ENCODE measurements at places on chromosomes 2 and 18.

GRCh38 chr2:84654414-84654813 lies 138.1 kb downstream of the DNAH6 start:
- H3K36me3 ChIP-seq, result no peaks in the 10 kb centered on the region
- no peak overlapping the region for H3K4me3 ChIP-seq
- no peak for DNase-seq
- no peaks in the 10 kb centered on the region for H3K27me3 ChIP-seq
- H3K4me1 ChIP-seq, result no peaks in the 10 kb centered on the region
- H3K27ac ChIP-seq, result no peak overlapping the region

DNA sequence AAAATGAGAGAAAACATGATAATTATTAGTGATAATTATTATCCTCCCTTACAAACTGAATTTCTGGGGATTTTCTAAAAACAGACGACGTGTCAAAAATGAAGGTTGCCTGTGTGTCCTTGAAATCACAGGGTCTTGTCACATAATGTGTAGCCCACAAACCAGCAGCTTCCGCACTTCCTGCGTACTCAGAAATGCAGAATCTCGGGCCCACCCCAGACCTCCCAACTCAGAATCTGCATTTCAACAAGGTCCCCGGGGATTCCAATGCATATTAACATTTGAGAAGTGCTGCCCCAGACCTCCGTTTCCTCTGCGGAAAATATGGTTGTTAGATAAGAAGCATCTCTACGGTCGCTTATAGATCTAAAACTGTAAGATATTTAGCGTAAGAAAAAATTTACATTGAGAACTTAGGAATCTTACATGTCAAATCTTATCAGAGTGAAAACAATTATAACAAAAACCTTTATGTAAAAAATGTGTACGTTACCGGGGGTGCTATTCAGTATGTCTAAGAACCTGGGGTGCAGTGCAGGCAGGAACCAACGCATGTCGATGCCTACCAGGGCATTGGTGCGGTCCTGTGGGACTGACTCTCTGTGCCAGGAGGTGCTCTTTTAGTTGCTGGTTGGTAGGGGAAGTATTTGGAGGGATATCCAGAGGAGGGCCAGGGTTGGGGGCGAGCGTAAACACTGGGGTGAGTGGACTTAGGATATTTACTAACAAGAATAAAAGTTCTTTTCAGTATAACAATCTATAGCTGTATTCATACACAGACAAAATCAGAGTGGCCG lies 15.2 kb downstream of the CDKL4 start:
- no peaks in the 10 kb centered on the region for H3K27me3 ChIP-seq
- H3K4me3 ChIP-seq, result peak overlapping the region; percentile 41
- H3K4me1 ChIP-seq, result no peaks in the 10 kb centered on the region
- no peaks in the 10 kb centered on the region for H3K36me3 ChIP-seq
- H3K27ac ChIP-seq, result peak overlapping the region; percentile 11

GRCh38 chr18:46213295-46213694 lies 109.1 kb downstream of the HAUS1 start:
- no peak overlapping the region for H3K27ac ChIP-seq
- H3K27me3 ChIP-seq, result no peaks in the 10 kb centered on the region
- no peaks in the 10 kb centered on the region for H3K4me1 ChIP-seq
- H3K4me3 ChIP-seq, result no peak overlapping the region
- peaks cover 26% of the 10 kb centered on the region for H3K36me3 ChIP-seq

GRCh38 chr2:99834426-99834825 lies 308.0 kb downstream of the AFF3 start:
- H3K36me3 ChIP-seq, result no peaks in the 10 kb centered on the region
- H3K27ac ChIP-seq, result no peak overlapping the region
- no peaks in the 10 kb centered on the region for H3K27me3 ChIP-seq
- no peak overlapping the region for H3K4me3 ChIP-seq

GRCh38 chr2:34025196-34025595 lies 426.1 kb upstream of the FAM98A start:
- no peak for DNase-seq
- no peaks in the 10 kb centered on the region for H3K27me3 ChIP-seq
- no peaks in the 10 kb centered on the region for H3K4me1 ChIP-seq

DNA sequence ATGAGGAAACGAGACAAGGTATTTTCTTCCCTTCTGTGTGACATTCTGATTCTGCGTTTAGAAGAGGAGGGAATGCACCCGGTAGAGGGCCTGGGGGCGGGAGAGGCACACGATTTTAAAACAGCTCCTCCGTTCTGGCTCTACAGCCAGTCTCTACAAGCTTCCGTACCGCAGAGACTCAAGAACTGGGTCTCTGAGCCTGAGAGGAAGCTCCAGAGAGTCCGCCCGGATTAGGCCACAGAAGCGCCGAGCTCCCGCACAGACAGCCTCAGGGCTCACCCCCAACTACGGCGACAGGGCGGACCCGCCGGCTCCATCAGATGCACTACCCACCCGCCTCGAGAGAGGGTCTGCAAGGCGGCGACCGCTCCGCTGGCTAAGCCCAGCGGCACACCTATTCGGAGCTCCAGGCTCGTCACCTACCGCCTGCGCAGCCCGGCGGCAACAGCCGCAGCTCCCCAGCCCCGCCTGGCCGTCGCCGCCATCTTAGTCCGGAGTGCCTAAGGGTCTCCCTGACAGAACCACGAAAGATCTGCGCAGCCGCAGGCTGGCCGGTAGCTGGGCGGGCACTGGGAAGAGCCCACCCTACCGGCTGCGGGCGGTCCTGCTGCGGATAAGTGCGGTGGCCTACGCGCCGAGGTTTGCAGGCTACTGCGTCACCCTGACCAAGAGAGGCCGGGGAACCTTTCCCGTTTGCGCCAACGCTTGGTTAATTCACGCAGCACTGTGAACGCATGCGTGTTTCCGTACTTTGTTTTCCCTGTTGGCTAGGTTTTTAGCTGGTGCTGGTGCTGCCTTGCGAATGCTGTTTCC lies at the start of gene NFU1:
TSS of gene NFU1 (minus strand) at position 498 of the 813 bp plus-strand sequence. CDS start at position 485, 13 bp downstream.
- H3K4me1 ChIP-seq, result peaks cover 46% of the 10 kb centered on the region
- DNase-seq, result peak; percentile 47
- no peaks in the 10 kb centered on the region for H3K27me3 ChIP-seq
- no peaks in the 10 kb centered on the region for H3K36me3 ChIP-seq

DNA sequence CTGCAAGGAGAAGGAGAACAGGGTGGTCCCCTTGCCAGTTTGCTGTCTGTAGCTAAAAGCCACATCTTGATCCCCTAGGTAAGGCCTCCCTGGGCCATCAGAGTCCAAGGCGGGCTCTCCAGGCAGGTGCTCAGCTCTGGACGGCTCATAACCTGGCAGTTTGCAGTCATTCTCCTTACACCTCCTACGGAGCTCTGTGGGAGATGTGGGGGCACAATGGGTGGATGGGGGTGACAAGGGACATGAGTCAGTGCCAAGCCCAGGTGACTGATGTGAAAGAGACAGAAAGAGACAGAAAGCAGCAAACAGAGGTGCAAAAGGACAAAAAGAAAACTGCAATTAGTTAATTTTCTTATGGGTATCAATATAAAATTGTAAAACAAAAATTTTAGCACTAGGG lies 120.6 kb upstream of the ZBTB14 start:
- no peak overlapping the region for H3K27ac ChIP-seq
- no peak overlapping the region for H3K4me3 ChIP-seq
- no peak for DNase-seq
- H3K36me3 ChIP-seq, result no peaks in the 10 kb centered on the region
- H3K27me3 ChIP-seq, result no peaks in the 10 kb centered on the region

GRCh38 chr2:85066006-85066740 lies 67.0 kb upstream of the TCF7L1 start:
- H3K4me3 ChIP-seq, result no peak overlapping the region
- no peaks in the 10 kb centered on the region for H3K36me3 ChIP-seq
- no peak for DNase-seq
- peaks cover 20% of the 10 kb centered on the region for H3K4me1 ChIP-seq
- no peaks in the 10 kb centered on the region for H3K27me3 ChIP-seq

GRCh38 chr2:61065714-61066709 lies at the start of gene SANBR:
SANBR (plus strand) TSS chr2:61065871; CDS start chr2:61070351, 4,480 bp downstream.
- DNase-seq, result peak; percentile 38
- peaks cover 4% of the 10 kb centered on the region for H3K4me1 ChIP-seq
- peaks cover 10% of the 10 kb centered on the region for H3K36me3 ChIP-seq
- peak within 1 kb of the TSS; percentile 83 for H3K4me3 ChIP-seq
- peak within 1 kb of the TSS; percentile 95 for H3K27ac ChIP-seq
- no peaks in the 10 kb centered on the region for H3K27me3 ChIP-seq

- no peak overlapping the region for H3K4me3 ChIP-seq
- no peak overlapping the region for H3K27ac ChIP-seq
- peaks cover 8% of the 10 kb centered on the region for H3K36me3 ChIP-seq
- no peak for DNase-seq
- H3K4me1 ChIP-seq, result no peaks in the 10 kb centered on the region
- H3K27me3 ChIP-seq, result no peaks in the 10 kb centered on the region
These were observed 87.2 kb downstream of the UGGT1 start for GRCh38 chr2:128178149-128178649.

GRCh38 chr18:51330148-51330547 lies 132.7 kb upstream of the MEX3C start:
- H3K4me3 ChIP-seq, result no peak overlapping the region
- no peaks in the 10 kb centered on the region for H3K4me1 ChIP-seq
- no peaks in the 10 kb centered on the region for H3K27me3 ChIP-seq

GRCh38 chr2:39068299-39069135 lies 52.3 kb downstream of the SOS1 start:
- DNase-seq, result no peak
- H3K27ac ChIP-seq, result no peak overlapping the region
- no peaks in the 10 kb centered on the region for H3K27me3 ChIP-seq
- H3K36me3 ChIP-seq, result peaks cover 5% of the 10 kb centered on the region
- peaks cover 12% of the 10 kb centered on the region for H3K4me1 ChIP-seq

DNA sequence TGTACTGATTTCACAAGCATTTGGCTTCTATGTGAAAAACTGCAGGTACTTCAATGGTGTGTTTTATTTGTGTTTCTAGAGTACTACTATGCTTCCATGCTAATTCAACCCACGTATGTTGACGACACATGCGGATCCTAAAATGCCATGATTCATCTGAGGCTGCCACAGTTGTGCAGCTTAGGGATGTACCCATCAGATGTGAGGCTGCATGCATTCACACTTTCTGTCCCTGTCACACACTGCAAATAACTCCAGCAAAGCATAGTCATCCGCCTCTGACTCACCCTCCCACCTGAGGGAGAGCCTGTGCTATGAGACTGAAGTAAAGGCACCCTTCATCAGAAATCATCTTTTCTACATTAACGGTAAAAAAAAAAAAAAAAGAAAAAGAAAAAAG lies 22.1 kb upstream of the SERTAD2 start:
- DNase-seq, result no peak
- H3K36me3 ChIP-seq, result no peaks in the 10 kb centered on the region
- no peaks in the 10 kb centered on the region for H3K27me3 ChIP-seq

DNA sequence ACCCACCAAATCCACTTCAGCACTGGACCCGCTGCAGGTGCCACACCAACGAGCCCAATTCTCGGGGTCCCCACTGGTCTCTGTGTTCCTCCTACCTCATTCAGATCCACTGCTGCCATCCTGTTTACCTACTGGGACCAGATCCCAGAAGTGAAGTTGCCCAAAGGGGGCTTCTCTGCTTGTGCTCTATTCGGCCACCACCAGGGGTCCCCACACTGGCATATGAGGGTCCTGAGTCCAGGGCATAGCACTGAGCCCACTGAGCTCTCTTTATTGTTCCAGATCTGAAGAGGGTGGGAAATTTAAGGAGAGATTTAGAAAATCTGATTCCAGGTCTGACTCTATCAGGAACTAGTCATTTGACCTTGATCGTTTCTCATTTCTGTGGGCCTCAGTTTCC lies 2.4 kb downstream of the GPR45 start:
- no peak for DNase-seq
- no peak overlapping the region for H3K27ac ChIP-seq
- peaks cover 7% of the 10 kb centered on the region for H3K27me3 ChIP-seq

DNA sequence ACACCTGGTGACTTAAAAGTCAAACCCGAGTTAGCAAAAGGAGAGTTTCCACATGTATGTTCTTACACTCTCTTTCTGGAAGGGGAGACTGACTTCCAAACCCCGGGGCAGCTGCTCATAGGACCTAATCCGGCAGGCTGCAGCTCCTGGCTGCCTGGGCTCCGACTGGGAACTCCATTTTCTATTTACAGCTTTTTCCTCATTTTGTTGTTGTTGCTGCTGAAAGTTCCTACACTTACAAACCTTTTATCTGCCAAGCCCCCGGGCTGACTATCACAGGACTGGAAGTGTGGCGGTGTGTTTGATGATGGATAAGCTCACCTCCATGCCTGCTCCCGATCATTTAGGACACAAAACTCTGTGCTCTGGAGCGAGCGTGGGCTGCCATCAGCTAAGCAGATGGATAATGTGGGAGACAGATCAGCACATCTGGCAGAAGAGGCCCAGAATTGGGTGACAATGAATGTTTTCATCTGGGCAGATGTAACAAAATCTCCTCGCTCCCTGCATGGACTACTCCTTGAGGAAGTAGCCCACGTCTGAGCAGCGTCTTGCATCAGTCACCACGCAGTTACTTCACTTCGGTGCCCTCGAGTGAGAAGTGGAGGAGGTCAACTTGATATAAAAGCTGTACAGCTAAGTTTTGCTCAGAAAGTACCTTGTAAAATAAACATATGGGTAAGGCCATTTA lies 114.4 kb upstream of the COPS8 start:
- DNase-seq, result no peak
- H3K4me1 ChIP-seq, result peaks cover 4% of the 10 kb centered on the region
- H3K27me3 ChIP-seq, result no peaks in the 10 kb centered on the region
- no peaks in the 10 kb centered on the region for H3K36me3 ChIP-seq

- no peaks in the 10 kb centered on the region for H3K36me3 ChIP-seq
- no peak for DNase-seq
- H3K4me3 ChIP-seq, result no peak overlapping the region
- H3K27ac ChIP-seq, result no peak overlapping the region
- H3K27me3 ChIP-seq, result no peaks in the 10 kb centered on the region
These were observed 154.4 kb upstream of the SERTAD2 start for GRCh38 chr2:64808092-64808491.

- no peak for DNase-seq
- no peaks in the 10 kb centered on the region for H3K36me3 ChIP-seq
- H3K4me3 ChIP-seq, result no peak overlapping the region
- H3K4me1 ChIP-seq, result no peaks in the 10 kb centered on the region
These were observed 339.2 kb downstream of the RNF144A start for GRCh38 chr2:7256377-7256776.

DNA sequence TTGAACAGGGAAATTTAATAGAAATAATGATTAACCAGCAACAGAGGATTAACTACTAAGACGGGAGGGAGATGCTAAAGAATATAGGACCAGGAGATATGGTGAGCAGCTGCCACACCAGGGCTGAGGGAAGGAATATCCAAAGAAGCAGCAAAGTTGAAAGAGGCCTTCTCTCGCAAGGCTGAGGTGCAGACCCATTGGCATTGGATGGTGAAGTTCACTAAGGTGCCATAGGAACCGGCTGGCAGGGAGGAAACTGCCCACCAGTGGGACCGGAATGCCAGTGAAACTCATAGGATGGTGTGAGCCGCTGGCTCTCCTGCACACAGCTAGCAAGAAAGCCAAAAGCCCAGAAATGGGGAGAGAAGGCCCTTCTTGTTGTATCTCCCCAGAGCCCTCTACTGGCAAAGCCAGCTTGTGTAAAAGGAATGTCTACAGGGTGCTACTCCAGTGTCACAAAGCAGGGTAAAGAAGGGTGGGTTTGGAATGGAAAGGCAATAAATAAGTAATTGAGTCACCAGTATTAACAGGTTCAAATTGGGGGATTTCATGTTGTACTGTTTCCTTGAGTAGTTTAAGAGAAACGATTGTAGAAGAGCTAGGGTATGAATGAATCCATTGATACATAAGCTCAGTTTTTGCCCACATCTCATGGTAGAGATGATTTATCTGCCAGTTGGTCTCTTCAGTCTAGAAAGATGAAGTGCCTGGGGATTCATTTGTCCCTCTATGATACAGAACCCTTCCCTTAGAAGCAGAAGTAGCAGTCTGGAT lies 36.0 kb downstream of the FARP2 start:
- H3K27ac ChIP-seq, result peak overlapping the region; percentile 83
- peaks cover 15% of the 10 kb centered on the region for H3K4me1 ChIP-seq
- H3K27me3 ChIP-seq, result no peaks in the 10 kb centered on the region
- H3K36me3 ChIP-seq, result peaks cover 10% of the 10 kb centered on the region
- no peak overlapping the region for H3K4me3 ChIP-seq

GRCh38 chr2:58916063-58916462 lies 674.9 kb upstream of the FANCL start:
- DNase-seq, result no peak
- H3K4me3 ChIP-seq, result no peak overlapping the region
- H3K27me3 ChIP-seq, result no peaks in the 10 kb centered on the region
- no peaks in the 10 kb centered on the region for H3K36me3 ChIP-seq
